ENCODE measurements at places on chromosomes 1 and 21.

DNA sequence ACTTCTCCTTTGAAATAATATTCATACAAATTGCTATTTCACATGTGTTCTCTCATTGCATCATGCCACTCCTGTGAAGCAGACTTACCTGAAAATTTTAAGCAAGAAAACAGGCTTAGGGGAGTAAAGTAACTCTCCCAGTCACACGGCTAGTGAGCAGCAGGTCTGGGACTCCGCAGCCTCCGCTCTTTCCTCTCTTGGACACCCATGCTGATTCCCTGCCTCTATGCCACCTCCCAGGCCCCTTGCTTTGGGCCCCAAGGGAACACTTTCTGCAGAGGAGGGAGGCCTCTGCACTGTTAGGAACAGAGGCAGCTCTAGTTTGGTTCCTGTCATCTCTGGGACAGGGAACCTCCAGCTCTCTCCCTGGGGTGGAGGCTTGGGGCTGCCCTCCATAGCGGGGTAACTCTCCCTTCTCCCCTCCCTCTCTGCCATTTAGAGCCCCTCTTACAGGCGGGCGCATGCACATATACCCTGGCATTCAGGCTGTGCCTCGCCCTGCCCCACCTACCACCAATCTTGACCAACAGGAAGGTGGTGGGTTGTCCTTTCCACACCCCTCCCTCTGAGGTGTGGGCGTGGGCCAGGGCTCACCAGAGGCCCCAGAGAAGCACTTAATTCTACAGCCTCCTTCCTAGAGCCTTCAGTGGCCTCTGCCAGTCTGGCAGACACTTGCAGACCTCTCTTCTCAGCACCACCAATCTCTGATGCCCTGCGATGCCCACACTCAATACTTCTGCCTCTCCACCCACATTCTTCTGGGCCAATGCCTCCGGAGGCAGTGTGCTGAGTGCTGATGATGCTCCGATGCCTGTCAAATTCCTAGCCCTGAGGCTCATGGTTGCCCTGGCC lies at the start of gene RXFP4:
RXFP4 (plus strand) TSS at position 646 of the 852 bp plus-strand sequence; CDS start at position 718, 72 bp downstream.
- DNase-seq = no peak

GRCh38 chr1:60102267-60103061 lies 28.9 kb upstream of the C1orf87 start:
- DNase-seq = no peak

DNA sequence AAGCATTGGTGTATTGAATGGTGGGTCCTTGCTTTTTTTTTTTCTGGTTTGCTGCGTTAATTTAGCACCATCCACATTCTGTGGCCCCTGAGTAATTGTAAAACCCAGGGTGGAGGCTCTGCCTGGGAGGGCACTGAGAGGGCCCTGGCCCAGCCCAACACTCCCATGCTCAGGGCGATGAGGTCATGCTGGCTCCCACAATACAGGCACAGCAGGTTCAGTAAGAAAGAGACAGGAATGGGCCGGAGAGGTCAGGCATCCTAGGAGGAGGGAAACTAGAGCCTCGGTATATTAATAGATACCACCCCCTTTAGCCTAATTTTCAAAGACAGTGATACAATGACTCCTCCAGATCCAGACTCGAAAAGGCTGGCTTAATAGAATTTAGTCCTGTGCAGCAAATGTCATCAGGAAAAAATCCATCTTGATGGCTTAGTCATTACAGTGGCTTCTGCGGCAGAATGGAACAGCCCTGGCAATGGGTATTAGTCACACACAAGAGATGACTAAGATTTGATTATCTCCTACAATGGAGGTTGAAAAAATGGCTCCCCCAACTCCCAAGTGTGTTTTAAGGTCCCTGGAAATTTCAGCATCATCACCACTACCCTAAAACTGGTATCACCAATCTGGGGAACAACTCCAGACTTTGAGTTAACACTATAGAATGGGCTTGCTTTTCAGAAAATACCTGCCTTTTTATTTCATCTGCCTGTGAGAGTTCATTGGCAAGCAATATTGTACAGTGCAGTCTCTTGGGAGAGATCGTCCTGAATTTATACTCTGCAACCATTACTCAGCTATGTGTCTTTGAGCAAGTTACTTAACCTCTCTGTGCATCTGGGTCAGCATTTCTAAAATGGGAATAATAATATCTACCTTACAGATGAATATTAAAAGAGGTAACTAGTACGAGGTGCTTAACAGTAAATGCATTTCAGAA lies 43.9 kb upstream of the LYST start:
- DNase-seq = no peak

- peak; percentile 100 for DNase-seq
These were observed at the start of gene RRAGC for GRCh38 chr1:38859561-38860453. Gene RRAGC, minus strand, starts transcription at chr1:38859772. Its CDS starts 126 bp downstream, at chr1:38859646.

DNA sequence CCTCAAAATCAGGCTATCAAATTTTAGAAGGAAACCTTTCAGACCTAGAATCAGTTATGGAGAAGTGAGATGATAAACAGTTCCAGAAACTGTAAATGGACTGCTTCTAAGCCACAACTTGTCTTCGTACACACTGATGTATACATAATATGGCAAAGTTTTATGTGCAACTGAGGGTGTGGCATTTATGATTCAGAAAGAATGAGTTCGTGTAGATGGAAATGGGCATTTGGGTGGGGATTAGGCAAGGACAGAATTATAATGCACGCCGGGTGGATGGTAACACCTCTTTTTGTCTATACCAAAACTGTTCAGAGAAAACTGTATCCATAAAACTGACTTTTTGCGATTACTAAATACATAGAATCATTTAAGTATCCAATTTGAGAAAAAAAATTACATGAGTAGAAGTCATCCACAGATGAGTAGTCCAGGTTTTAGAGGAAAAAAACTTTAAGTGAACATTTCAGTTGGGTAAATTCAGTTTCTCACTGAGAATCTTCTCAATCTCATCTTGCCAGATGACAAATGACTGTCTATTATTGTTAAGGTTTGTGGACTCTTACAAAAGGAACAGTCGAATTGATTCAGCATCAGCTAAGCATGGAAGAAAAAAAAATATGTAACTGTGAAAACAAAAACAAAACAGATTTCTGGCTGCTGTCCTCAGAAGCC lies 22.5 kb downstream of the ERRFI1 start:
- DNase-seq = no peak

DNA sequence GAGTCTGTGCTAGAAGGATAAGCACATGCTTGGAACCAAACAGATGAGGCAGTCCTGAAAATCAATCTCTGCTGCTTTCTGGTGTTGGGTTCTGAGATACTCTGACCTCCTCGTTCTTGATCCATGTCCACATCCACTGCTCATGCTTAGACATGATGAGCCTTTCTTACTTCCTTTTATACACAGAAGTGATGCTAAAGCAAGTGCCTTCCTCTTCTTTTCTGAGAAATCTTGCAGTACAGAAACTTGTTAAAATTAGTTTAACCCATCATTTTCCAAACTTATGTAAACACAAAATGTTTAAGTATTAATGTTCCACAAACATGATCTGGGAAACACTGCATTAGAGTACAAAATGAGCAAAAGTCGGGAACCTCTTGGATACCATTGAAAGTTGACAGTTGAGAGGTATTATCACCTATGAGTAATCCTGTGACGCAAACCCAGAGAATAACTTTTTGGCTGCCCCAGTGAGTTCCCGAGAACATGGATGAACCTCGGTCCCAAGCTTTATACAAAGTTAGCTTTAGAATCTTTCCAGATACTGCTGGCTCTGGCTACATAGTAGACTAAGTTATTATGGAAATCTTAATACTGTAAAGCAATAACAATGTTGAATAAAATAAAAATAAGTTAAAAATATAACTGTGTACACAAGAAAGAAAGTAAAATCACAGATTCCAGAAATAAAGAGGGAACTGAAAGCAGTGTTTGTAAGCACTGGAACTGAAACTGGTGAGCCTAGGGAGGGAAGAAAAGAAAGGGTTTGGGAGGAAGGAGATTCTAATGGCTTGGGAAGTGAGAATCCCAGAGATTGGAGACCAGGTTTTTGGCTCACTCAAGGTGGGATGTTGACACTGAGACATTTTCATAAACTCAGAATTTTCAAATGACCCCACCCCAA lies 429.3 kb upstream of the RUNX1 start:
- DNase-seq = no peak

DNA sequence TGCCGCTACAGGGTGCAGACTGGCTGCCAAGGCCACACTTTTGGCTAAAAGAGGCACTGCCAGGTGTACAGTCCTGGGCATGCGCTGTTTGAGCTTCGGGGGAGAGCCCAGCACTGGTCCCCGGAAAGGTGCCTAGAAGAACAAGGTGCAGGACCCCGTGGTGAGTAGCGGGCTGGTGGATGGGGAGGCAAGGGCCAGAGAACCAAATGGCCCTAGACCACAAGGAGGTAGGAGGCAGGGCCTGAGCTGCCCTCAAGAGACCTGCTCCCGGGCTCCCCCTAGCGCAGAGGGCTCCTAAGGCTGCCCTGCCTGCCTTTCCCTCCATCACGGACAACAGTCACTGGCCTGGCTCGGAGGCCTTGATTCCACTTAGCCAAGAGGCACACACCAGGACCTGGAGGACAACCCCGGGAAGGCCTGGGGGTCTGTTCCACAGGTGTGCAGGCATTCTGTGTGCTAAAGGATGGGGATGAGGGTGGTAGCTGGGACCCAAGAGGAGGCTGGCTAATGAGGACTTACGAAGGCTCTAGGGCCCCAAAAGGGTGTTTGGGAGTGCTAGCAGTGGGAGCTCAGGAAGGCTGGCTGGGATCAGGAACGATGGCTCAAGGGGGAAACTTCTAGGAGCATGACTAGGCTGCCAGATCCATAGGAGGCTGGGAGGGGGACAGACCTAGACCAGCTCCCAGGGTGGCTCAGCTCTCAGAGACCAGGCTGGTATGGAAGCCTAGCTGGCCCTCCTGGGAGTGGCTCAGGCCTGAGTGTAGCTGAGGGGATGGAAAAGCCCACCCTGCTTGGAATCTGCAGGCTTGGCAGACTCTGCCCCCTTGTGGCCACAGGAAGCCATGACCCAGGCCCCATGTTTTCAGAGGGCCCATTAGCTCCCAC lies 742 bp downstream of the ARTN start:
- peak; percentile 70 for DNase-seq

DNA sequence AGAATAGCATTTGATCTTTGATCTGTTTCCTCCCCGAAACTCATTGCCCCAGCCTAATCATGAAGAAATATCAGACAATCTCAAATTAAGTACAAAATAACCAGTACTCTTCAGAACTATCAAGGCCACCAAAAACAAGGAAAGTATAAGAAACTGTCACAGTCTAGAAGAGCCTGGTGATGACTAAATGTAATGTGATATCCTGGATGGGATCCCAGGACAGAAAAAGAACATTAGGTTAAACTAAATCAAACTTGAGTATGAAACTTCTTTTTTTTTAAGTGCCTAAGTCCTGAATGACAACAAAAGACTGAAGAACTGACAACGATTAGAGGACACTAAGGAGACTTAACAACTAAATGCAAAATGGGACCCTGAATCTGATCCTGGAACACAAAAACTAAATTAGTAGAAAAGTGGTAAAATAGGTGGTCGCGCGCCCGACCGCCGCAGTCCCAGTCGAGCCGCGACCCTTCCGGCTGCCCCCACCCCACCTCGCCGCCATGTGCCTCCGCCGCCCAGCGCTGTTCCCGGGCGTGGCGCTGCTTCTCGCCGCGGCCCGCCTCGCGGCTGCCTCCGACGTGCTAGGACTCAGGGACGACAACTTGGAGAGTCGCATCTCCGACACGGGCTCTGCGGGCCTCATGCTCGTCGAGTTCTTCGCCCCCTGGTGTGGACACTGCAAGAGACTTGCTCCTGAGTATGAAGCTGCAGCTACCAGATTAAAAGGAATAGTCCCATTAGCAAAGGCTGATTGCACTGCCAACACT lies 5.5 kb upstream of the PRKAB2 start:
- no peak for DNase-seq

DNA sequence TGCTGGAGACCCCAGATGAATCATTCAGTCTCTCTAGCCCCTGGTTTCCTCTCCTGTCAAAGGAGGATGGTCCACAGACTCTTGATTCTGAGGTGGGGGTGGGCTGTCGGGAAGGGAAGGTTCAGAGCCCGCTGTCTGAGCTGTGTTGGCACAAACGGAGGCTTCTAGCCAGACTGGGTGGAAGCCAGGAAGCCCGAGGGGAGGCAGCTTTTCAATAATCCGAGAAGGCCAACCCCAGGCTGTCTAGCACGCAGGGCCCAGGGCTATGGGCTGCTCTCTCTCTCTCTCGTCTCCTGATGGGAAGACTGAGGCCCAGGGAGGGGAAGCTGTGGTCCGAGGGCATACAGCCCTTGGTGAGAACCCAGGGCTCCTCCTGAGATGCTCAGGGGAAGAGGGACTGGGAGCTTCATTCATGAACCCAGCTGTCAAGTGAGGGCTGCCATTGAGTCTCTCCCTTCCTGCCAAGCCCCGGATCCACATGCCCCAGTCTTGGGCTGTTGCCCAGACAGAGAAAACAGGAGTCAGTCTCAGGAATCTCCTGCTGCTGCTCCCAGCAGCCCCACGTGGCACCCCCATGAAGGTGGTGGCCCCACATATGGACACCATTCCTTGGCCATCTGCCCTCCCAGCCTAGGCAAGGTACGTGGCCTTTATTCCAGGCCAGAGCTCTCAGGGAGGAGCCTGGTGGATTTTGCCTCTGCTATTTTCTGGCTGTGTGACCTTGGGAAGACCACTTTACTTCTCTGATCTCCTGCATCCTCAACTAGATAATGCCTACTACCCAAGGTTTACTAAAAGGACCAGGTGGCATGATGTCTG lies 44.4 kb downstream of the RAP1GAP start:
- DNase-seq = peak; percentile 56

GRCh38 chr1:224329484-224329841 lies 509 bp downstream of the NVL start:
- DNase-seq = no peak

- peak; percentile 63 for DNase-seq
These were observed 13.8 kb downstream of the SLC35E2B start for GRCh38 chr1:1678581-1679380.

- DNase-seq = no peak
These were observed 8.4 kb downstream of the MX2 start for GRCh38 chr21:41369920-41370839.

GRCh38 chr1:86696522-86696921 lies 7.9 kb upstream of the SH3GLB1 start:
- DNase-seq = no peak

GRCh38 chr21:32562426-32562825 lies 22.9 kb downstream of the TCP10L start:
- DNase-seq = no peak

GRCh38 chr1:111973150-111973790 lies 16.2 kb downstream of the KCND3 start:
- DNase-seq = no peak

DNA sequence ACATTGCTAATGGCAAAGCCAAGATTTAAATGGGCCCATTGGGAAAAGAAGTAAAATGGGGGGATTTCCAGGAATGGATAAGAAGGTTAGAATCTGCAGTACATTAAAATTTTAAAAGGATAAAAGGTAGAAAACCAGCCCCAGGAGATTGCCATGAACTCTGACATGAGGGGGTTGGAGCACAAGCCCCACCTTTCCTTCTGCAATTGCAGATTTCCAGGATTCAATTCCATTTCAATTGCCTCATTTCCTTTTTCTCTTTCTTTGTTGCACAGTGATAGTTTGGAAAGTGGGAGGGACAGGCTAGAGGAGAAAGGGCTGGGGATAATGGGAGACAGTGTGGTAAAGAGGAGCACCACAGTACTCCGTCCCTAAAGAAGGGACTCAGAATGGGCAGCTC lies 238.5 kb upstream of the RAB4A start:
- DNase-seq = no peak

Measured in posterior cingulate gyrus (tissue), 11 donors.